ENCODE measurements at places on chromosomes 5 and 9.
A peak's percentile ranks its signal among the peaks of the same experiment; 100 is the strongest.

DNA sequence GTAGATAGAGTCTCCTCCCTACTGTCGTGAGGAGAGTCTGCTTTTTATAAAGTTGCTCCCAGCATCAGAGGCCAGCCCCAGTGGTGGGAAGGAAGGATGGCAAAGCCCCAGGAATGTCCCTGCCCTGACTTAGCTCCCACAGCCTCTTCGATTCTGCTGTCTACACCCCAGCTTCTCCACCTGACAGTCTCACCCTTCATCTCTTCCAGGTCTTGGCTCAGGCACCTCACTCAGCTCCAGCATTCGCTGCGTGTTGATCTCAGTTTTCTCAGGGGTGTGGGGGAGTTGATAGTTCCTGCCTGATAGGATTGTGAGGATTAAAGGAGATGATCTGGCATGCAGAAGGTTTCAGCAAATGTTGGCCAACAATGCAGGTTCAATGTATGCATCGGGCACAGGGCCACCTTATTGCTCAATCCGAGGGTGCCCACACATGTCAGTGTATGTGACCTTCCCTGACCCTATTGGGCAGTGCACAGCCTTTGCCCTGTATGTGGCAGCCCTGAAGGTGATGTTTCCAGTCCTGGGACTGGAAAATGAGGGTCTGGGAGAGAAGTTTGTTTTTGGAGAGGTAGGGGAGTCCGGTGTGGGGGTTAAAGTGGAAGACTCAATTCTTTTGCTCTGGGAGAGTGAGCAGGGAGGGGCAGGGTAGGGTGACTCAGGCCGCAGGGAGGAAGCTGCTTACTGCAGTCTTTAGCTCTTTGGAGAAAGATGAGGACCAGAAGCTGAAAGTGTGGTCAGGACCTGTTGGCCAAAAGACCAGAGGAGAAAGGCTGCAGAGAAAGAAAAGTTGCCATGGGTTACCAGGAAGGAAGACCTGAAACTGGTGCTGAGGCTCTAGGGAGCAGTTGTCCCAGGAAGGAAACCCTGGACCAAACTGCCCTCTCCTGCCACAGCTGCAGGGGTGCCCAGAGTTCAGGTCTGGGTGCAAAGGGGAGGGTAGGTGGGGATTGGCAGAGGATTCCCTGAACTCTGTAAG, 153.2 kb downstream of the MACROH2A1 start:
- DNase-seq: no peak

GRCh38 chr5:138784590-138784989, 31.4 kb downstream of the CTNNA1 start:
- DNase-seq: no peak

GRCh38 chr5:138240650-138241385, 27.7 kb upstream of the CDC23 start:
- no peak for DNase-seq

GRCh38 chr5:32536246-32536645, 49.1 kb upstream of the SUB1 start:
- DNase-seq: no peak

GRCh38 chr5:180315762-180316212, 23.9 kb upstream of the MAPK9 start:
- peak; percentile 67 for DNase-seq

Measured in anterior cingulate cortex (tissue), 58 donors.